Globus pallidus (tissue), 1 donor: ENCODE measurements at places on chromosomes 7 and 10.

DNA sequence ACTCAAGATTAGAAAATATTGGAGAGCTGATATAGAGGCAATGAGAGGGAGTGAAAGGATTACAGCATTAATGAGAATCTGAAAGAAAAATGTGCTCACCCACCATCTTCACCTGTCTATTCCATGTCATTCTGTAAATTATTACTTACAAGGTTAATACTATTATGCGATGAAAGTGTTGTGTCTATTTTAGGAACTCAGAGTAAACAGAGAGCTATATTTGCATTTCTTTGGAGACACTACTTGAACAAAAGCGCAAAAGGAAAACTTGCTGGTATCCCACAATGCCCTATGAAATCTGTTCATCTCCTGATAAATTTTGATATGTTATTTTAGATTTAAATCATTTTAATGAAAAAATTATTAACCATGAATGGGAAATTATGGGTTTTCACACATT lies 196.1 kb downstream of the ZEB1 start:
- DNase-seq = no peak

GRCh38 chr7:142375710-142376313 lies 118.0 kb upstream of the PRSS58 start:
- DNase-seq = no peak

DNA sequence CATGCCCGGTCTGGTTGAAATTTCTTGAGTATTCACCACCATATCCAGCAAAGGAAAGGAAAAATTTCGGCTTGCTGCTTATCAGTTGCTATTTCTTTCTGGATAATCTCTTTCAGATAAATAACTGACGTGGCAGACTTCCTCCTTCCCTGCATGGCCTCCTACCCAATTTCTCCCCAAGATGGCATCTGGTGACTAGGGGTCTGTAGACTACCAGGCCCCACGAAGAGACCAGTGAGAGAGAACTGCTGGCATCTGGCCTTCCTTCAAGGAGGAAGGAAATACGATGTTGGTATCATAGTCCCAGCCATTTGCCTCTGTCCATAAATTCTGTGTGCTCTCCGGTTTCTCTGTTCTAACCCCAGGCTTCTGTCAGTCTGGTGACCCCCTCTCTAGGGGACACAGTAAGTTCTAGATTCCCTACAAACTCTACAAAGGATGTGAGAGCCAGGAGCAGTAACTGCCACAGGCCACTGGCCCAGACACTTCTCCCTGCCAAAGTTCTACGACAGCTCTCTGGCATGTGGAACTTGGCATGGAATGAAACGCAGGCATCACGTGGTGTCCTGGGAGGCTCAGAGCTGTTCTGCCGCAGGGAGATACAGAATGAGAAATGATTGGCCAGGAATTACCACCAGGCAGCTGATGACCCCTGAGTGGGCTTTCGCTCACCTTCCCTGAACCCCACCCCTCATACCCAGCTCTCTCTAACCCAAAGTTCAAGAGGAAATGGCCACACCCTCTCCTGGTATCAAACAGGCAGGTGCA lies 30.0 kb upstream of the MSRB2 start:
- peak; percentile 95 for DNase-seq

DNA sequence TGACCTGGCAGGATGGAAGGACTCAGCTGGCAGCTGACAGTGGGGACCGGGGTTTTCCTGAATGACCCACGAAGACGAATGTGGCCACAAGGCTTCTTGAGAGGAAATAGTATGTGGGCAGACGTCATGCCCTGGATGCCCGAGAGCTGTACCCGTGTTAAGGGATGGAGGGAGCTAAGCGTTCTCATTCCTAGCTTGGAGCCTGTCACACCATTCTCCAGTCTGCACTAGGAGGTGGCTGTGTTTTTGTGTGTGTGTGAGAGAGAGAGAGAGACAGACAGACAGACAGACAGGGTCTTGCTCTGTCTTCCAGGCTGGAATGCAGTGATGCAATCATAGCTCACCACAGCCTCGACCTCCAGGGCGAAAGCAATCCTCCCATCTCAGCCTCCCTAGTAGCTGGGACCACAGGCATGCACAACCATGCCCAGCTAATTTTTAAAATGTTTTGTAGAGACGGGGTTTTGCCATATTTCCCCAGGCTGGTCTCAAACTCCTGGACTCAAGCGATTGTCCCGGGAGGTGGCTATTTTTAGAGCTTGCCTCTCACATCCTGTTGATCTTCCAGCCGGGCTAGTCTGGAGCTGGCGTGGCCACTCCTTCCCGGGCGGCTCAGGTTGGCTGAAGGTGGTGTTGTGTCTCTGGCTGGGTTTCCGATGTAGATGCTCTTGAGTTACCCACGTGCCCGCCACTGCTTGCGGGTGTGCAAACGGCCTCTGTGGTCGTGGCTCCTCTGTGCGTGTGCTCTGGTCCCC lies 2.1 kb downstream of the AMZ1 start:
- DNase-seq = no peak

DNA sequence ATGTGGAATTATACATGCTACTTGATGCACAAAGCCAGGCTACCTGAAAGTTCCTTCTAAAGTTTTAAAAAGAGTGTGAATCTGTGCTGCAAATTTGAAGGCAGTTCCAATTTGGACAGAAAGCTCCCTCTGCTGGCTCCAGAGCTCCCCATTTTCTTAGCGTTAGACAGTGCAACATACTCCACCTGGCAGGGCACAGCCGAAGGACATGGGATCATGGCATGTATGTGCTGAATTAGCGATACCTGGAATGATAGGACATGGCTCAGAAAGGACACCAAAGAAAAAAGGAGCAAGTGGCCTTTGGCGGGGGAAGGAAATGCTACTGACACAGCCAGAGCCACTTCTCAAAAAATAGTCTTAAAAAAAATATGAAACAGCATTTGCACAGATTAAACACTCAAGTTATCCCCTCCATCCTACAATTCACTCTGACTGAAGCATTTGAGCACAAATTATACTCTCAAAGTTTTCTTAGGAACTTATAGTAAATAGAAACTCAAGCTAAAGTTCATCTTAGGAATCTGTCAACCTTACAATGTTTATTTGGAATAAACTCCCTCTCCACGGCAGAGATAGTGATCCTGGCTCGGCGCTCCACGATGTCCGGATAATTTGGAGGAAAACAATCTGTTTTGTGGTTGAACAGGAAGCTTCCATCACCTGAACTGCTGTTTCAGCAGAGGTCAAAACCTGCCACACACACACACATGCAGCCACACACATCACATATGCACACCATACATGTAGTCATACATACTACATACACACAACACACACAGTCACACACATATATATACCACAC lies 80.0 kb downstream of the C7orf25 start:
- peak; percentile 50 for DNase-seq

GRCh38 chr7:144508702-144509101 lies 105.2 kb upstream of the NOBOX start:
- no peak for DNase-seq

- DNase-seq = no peak
Observed at GRCh38 chr10:33715303-33715975, 381.0 kb upstream of the NRP1 start.

DNA sequence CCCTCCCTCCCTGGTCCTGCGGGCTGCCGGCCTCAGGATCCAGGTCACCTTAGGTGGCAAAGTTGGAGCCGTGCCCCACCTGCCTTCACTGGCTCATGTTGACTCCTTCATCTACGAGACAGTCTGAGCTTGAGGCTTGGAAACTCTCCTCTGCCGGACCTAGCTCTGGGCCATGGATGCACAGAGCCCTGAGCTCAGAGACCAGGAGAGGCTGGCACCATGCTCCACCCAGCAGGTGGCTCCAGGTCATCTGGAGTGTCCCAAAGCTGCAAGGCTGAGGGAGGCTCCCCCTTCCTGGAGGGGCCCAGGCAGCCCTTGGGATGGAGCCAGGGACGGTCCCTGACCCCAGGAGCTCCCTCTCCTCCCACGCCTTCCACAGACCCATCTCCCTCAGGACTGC lies 81.3 kb downstream of the PDGFA start:
- DNase-seq = no peak

GRCh38 chr10:112446055-112446854 lies 459 bp downstream of the ZDHHC6 start:
- no peak for DNase-seq

DNA sequence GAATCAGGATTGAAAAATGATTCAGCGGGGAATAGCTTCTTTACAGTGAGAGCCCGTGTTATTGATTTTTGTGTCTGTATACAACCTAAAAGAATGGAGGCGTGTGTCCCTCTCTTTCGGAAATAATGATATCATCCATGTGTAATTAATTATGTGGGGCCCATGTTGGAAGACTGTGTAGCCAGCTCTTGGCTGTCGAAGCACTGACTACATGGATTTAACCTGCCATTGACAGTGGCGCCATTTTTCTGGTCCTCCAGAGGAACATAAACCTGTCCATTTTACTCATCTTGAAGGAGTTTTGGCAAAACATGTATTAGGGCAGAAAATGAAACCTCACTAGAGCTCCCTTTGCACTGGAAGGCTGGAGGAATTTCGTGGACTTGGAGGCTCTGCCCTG lies 119.6 kb downstream of the ITIH5 start:
- DNase-seq = no peak

DNA sequence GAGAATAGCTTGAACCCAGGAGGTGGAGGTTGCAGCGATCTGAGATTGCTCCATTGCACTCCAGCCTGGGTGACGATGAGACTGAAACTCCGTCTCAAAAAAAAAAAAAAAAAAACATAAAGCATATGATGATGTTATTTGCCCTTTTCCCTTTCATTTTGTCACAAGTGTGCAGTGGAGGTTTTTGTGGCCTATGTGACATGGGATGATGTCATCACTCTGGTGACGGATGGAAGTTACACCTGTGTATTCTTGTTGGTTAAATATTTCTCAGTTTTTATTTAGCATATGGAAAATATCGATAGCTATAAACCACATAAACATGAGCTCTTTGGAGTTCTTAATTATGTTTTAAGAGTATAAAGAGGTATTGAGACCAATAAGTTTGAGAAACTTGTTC lies 71.8 kb upstream of the EMX2 start:
- no peak for DNase-seq

DNA sequence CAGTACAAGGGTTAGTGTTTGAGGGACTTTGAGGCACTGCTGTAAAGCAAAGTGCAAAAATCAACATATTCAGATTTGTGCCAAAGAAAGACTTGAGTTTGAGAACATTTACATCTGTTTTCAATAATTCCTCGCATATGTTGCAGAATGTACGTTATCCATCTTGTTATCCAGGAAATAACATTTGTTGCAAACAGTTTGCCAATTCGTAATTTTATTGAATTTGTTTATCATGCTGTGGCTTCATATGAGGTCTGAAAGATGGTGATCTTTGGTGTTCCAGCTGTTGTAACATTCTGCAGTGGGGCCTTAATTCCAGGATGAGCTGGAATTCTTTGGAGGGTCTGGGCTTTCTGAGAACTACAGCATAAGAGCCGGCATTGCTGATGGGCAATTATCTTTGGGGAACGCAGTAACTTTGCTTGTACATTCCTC lies 396.2 kb downstream of the LRMDA start:
- DNase-seq = no peak

- DNase-seq = no peak
Observed at GRCh38 chr10:6164271-6165095, 38.2 kb upstream of the PFKFB3 start.

- no peak for DNase-seq
Observed at GRCh38 chr7:103025341-103025740, 49.3 kb downstream of the FBXL13 start.

DNA sequence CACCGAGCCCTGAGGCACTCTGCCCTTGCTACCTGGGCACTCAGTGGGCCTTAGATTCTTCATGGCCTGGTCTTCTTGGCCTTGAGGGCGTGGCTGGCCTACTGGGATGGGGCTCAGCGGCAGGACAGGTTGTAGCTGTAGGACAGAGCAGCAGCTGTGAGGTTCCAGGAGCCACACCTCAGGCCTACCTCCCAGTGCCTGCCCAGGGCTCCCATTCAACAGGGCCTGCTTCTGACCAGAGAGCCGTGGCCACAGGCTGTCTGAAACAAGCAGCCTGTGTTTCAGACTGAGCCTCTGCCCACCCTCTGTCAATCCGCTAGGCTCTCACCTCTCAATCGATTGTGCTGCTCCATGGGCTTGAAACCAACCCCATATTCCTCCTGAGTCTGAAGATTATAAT lies 928.0 kb upstream of the ZNF722 start:
- no peak for DNase-seq

DNA sequence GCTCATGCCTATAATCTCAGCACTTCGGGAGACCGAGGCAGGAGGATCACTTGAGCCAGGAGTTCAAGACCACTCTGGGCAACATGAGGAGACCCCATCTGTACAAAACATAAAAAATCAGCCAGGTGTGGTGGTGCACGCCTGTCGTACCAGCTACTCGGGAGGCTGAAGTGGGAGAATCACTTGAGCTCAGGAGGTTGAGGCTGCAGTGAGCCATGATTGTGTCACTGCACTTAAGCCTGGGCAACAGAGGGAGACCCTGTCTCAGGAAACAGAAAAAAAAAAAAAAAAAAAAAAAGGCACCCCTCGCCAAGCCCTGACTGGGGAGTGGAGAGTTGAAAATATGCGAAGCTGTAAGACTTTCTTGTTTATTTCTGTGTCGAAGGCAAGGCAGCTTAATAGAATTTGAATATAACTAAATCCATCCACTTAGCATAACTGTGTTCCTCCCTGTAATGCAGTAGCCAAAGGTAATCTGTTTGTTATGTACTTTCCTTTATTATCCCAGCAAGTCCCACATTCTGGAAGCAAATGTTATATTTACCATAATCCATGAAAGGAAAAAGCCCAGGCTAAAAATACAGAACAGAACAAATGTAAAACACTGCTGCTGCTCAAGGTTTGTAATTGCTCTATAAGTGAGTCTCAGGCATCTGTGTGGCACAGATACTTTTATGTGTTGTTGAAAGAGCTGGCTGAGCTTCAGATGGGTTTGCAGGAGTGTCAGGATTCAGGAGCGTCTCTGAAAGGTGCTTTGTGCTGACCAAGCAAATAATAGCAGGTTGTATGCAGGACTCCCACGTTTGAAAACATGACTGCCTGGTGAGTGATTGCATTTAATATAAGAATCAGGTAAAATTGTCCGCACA lies 127.2 kb downstream of the CELF2 start:
- no peak for DNase-seq

GRCh38 chr7:47785923-47786556 lies 162.2 kb downstream of the PKD1L1 start:
- no peak for DNase-seq

- DNase-seq = no peak
Observed at GRCh38 chr10:86872757-86873156, 84.7 kb downstream of the MMRN2 start.

DNA sequence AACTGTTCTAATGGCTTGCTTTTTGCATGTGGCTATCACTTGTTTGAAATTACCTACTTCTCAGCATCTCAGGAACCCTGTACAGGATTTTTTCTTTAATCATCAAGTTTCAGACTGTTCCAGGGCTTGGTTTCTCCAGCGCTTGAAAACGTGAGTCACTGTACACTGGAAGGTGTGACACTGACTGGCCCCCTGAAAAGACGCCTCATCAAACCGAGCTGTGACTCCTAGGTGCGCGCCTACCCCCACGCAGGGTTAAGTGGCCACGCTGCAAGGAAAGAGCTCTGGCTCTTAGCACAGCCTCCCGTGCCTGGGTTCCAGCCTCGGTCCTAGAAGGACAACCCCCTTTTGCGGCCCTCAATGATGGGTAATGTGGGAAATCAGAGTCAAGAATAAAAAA lies 81.0 kb downstream of the EBF3 start:
- DNase-seq = no peak

- no peak for DNase-seq
Observed at GRCh38 chr10:543862-544822, 145.3 kb downstream of the DIP2C start.
